ENCODE measurements at places on chromosomes 16 and 17.

- DNase-seq: no peak
These were observed 167.4 kb upstream of the CACNG3 start for GRCh38 chr16:24088767-24089166.

- DNase-seq: no peak
These were observed 1.5 kb downstream of the SNX29 start for GRCh38 chr16:11978080-11978479.

- DNase-seq: no peak
These were observed 2.6 kb downstream of the ACADVL start for GRCh38 chr17:7222093-7222971.

DNA sequence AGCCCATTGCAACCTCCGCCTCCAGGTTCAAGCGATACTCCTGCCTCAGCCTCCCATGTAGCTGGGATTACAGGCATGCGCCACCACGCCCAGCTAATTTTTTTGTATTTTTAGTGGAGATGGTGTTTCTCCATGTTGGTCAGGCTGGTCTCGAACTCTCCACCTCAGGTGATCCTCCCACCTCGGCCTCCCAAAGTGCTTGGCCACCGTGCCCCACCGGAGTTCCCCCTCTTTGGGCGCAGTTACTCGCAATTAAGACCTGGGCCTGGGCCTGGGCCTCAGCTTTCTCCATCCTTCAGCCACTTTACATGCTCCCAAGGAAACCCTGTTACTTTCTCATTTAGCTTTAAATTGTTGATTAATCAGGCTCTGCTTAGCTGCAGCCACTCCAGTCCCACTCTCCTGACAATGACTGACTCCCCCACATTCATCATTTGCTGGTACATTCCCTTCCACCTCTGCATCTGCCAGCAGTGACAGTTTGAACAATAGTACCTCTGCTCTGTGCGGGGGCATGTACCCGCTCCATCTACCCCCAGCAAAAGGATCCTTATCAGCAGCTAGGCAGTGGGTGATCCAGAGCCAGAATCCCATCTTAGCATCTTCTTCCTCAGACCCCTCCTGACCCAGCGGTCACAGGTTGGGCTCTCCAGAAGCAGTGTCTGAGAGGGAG is 47.2 kb upstream of the SLC47A1 start:
- no peak for DNase-seq

GRCh38 chr17:55283256-55283965 is 18.7 kb downstream of the HLF start:
- DNase-seq: no peak

Data from hypothalamus (tissue), 51 donors.